ENCODE measurements at places on chromosomes 4 and X. TPM values are rescaled to one million over a fixed set of nuclear protein-coding genes. Genes with fewer than 3 reads are reported as not detected.

- DNase-seq, result no peak
Observed at GRCh38 chrX:44106864-44107263, 133.7 kb upstream of the NDP start.

Gene ZNF185
- total RNA-seq, result 303 TPM

Gene MXRA5
- 16.6 TPM for total RNA-seq

Gene PF4V1
- not detected for total RNA-seq

Data from adrenal gland (tissue), 19 donors.